ENCODE measurements at places on chromosomes 1 and 21. TPM values are rescaled to one million over a fixed set of nuclear protein-coding genes. Genes with fewer than 3 reads are reported as not detected.

NKAIN1 gene
- total RNA-seq, result 1.1 TPM

DNA sequence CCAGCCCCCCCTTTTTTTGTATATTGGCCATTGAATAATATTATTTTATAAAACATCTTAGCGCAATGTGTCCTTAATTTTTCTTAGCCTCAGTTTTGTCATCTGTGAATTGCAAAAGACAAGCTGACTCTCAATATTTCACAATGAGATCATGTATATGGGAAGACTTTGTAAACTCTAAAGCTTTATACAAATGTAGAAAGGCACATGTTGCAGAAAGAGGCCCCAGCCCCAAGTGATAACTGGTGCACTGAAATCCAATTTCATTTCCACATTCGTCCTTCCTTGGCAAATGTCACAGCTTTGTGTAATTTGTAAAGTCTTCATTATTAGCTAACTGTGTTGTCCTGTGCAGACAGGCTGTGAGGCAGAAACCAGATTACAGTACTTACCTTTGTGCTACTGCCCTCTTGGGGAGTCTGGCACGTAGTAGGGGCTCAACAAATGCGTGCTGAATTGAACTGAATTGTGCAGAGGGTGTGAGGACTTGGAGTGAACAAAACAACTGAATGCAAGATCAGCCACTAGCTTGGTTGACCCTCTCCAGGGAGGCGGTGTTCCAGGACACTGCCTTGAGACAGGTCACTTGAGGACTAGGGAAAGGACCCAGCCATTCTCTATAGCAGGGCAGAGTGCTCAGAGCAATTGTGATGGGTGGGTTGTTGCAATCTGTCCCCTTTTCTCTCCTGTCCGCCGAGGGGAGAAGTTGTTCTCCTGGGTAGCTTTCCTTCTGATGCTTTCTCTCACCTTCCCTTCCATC, 74.6 kb downstream of the LMO4 start:
- no peak for DNase-seq
- H3K4me3 ChIP-seq, result no peak overlapping the region
- no peak overlapping the region for H3K27ac ChIP-seq
- H3K27me3 ChIP-seq, result no peaks in the 10 kb centered on the region

PDPN gene
- total RNA-seq, result not detected

DNA sequence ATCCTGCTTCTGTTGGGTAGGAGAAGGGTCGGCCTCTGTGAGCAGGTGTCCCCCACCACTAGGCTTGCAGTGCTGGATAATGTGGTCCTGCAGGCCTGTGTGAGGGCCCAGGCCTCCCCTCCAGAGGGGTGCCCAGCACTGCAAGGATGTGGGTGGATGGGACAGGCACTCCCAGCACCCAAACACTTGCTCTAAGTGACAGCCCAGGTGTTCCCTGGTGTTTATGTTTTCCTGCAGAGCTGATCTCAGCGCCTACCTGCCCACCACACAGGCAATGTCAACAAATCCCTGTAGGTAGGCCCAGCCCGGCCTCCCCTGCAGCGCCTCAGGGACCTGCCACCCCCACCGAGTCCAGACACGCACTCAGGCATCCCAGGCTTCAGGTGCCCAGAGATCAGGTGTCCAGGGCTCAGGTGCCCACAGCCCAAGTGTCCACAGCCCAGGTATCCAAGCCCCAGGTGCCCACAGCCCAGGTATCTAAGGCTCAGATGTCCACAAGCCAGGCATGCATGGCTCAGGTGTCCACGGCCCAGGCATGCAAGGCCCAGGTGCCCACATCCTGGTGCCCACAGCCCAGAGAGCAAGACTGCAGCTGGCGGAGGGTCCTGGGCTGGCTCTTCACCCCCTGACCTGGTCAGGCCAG, 59.2 kb downstream of the WNT9A start:
- H3K27ac ChIP-seq, result no peak overlapping the region
- no peak for DNase-seq
- H3K4me1 ChIP-seq, result peaks cover 10% of the 10 kb centered on the region

- H3K36me3 ChIP-seq, result no peaks in the 10 kb centered on the region
- no peaks in the 10 kb centered on the region for H3K27me3 ChIP-seq
- DNase-seq, result peak; percentile 8
Measured at GRCh38 chr1:38608202-38608864, 251.2 kb downstream of the RRAGC start.

- no peaks in the 10 kb centered on the region for H3K36me3 ChIP-seq
- H3K4me3 ChIP-seq, result no peak overlapping the region
- no peaks in the 10 kb centered on the region for H3K27me3 ChIP-seq
- H3K4me1 ChIP-seq, result no peaks in the 10 kb centered on the region
- no peak overlapping the region for H3K27ac ChIP-seq
Measured at GRCh38 chr21:31132574-31133242, 94.4 kb upstream of the KRTAP19-8 start.

NDC1 gene
- total RNA-seq, result 54.7 TPM

CR1 gene
- total RNA-seq, result 0.07 TPM

- H3K36me3 ChIP-seq, result no peaks in the 10 kb centered on the region
- DNase-seq, result no peak
- no peak overlapping the region for H3K4me3 ChIP-seq
- H3K27ac ChIP-seq, result no peak overlapping the region
- no peaks in the 10 kb centered on the region for H3K27me3 ChIP-seq
Measured at GRCh38 chr1:182622901-182623528, 18.8 kb upstream of the RGS16 start.

- no peaks in the 10 kb centered on the region for H3K36me3 ChIP-seq
- 0 out of 2 replicates have a peak overlapping the region, but pooled peaks have one; percentile 0 for H3K27ac ChIP-seq
- no peak for DNase-seq
- no peaks in the 10 kb centered on the region for H3K27me3 ChIP-seq
Measured at GRCh38 chr1:48472638-48473037, 634 bp upstream of the SPATA6 start.

Data from HCT116 (cell line).